CD4-positive, alpha-beta T cell treated with Interleukin-17A for 1 hour (primary cell): ENCODE measurements at places on chromosomes 16 and 17.

DNA sequence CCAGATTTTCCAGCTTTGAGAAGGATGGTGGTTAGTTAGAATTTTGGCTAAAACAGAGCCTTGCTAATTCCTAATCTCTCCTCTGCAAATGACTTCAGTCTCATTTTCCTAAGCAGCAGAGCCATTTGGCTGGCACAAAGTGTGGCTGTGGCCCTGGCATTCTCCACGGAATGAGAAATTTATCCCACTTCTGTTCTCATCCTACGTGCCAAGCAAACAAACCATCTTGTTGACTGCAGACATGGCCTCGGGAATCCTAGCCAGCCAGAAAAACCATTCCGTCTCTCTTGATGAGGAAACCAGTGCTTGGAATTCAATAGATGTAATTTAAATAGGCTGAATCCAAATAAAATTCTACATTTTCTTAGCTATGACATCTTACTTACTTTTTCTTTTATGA, 34.1 kb upstream of the ELAC2 start:
- DNase-seq = no peak

DNA sequence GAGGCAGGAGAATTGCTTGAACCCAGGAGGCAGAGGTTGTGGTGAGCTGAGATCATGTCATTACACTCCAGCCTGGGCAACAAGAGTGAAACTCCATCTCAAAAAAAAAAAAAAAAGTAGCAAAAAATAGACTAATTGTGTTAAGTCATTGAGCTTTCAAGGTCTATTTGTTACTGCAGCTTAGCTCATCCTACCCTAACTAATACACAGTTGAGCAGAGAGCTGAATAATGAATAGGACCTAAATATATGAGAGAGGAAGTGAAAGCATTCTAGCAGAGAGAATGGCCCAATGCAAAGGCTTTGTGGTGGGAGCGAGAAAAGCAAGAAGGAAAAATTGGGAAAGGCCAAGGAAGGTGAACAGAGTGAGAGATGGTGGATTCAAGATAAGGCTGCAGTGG, 128.3 kb downstream of the AXIN2 start:
- no peak for DNase-seq

- peak; percentile 14 for DNase-seq
Observed at GRCh38 chr17:56679115-56679776, 85.7 kb downstream of the NOG start.

DNA sequence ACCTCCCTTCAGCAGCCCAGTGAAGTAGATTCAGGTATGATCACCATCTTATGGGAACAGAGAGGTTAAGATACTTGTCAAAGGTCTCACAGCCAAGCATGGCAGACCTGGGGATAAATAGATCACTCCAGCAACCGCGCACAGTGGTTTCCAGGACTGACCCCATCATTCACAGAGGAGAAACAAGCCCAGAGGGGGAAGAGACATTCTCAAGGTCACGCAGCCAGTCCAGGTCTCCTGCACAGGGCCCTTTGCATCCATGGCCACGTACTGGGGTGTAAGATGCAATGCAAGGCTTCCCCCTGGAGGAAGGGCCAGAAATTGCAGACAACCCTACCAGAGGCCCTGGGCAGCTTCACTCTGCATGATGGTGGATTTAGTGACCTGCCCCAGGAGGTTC, 19.9 kb downstream of the TLE7 start:
- peak; percentile 20 for DNase-seq

- DNase-seq = peak; percentile 55
Observed at GRCh38 chr17:488993-489757, 136.6 kb upstream of the RPH3AL start.

- no peak for DNase-seq
Observed at GRCh38 chr16:9903-10665, 43.3 kb downstream of the POLR3K start.

GRCh38 chr17:549177-550040, 165.2 kb downstream of the VPS53 start:
- no peak for DNase-seq

DNA sequence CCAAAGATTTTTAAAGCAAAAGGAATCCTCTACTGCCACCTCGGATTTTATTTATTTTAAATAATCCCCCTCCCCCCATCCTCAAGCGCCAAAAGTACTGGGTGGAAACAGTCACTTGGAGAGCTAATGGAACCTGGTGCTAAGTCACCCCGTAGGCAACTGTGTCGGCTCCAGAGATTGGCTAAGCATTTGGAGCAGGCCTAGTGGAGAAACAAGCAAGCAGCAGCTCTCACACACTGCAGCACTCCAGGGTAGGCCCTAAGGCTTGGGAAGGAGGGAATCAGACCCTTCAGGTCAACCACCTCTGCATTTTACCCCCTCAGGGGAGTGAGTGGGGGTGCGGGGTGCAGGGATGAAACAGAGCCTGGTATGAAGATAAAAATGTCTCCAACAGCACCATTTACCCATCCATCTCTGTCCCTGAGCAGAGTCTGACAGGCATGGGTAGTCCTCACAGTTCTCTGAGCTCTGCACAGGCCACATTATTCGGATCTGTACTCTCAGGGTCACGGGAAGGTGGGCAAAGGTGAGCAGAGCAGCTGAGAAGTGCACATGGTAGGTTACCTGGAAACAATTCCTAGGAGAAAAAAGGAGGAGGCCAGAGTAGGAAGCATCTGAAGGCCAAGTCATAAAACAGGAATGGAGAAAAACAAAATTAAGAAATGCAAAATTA, 27.2 kb upstream of the STAC2 start:
- DNase-seq = no peak

DNA sequence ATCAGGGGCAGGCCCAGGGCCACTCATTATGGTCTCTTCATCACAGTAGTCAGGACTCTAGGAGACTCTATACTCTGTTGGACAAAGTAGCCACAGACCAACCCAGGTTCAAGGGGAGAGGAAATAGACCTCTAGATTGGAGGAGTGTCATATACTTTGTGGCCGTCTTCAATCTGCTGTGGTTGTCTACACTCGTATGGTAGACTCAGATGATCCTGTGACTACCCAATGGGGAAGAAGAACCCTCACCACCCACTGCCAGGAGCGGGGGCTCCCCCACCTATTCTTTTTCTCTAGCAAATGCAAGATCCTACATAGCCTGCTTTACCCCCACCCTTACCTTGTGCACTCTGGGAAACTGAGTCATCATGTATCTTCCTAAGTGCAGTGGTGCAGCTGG, 80.5 kb downstream of the KSR1 start:
- DNase-seq = no peak

- DNase-seq = no peak
Observed at GRCh38 chr17:40316571-40317344, 7.8 kb downstream of the RARA start.

- DNase-seq = no peak
Observed at GRCh38 chr16:56252835-56253234, 61.5 kb downstream of the GNAO1 start.

DNA sequence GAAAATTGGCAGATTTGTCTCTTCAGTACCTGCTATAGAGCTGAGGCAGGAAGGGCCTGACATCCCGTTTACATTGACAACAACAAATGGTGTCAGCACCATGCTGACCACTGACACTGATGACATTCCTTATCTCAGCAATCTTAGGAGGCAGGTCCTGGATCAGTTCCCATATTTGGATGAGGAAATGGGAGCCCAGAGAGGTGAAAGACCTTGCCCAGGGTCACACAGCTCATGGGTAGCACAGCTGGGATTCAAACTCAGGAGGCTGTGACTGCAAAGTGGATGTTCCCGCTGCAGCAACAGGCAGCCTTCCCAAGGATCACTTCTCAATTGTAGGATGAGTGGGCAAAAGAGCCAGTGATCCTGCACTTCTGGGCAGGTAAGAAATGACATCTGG, 30.5 kb upstream of the CACNG4 start:
- no peak for DNase-seq

DNA sequence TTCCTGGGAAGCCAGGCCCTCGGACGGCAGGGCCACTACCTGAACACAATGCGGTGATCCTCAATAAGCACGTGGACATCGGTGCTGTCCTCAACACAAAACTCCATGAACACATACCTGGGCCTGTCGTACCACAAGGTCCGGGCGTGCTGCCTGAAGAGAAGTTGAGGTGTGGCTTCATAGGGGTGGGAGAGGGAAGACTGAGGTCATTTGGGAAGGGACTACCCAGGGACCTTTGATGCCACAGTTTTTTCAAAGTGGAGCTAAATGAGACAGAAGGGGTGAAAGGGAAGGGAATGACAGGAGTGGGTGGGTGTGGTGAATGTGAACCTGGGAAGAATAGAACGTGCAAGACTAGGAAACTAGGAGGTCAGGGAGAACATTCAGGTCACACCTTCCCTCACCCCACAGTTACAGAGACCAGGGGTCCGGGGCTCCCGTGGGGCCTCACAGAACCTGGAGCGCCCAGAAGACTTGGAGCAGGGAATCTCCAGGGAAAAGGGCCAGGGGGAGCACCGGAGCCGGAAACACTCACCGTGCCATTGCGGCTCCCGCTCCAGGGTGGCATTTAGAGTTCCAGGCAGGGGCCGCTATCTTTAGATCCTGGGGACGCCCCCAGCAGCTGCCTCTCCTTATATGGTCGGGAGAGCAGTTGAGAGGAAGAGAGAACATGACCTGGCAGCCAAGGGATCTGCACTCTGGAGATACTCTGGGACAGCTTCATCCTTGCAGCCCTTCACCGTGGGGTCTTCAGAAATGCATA, at the start of gene PTGES3L:
Gene PTGES3L, minus strand, starts transcription at position 570 of the 763 bp plus-strand sequence. Its CDS starts 27 bp downstream, at position 543.
- DNase-seq = no peak

- no peak for DNase-seq
Observed at GRCh38 chr16:35525979-35526590, 2066.7 kb downstream of the TP53TG3F start.

GRCh38 chr16:5944971-5945370, 847.4 kb upstream of the EEF2KMT start:
- DNase-seq = no peak

DNA sequence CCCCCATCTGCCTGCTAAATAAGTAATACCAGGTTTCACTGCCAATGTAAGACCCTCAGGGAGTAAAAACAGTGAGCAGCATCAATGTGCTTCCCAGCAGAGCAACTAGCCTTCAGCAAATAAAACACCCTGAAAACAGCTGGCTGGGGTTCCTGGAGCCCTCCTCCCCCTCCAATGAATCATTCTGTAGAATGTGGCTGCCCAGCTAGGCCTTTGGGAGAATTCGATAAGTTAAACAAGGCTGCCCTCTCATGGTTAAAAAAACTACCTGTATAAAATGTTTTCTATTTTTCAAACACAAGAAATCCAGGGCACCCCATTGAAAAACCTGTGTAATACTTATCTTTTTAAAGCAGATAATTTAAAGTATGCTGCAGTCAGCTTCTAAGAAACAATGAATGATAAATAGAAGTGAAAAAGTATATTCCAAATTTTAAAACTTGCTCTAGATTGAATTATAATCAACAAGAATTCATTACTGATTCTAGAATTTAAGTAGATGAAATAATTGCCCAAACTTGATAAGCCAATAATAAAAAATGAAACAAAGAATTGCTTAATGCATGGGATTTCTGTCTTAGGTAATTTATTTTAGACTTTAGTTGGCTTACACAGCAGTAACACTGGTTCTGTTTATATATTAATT, 9.4 kb upstream of the TOM1L1 start:
- no peak for DNase-seq

DNA sequence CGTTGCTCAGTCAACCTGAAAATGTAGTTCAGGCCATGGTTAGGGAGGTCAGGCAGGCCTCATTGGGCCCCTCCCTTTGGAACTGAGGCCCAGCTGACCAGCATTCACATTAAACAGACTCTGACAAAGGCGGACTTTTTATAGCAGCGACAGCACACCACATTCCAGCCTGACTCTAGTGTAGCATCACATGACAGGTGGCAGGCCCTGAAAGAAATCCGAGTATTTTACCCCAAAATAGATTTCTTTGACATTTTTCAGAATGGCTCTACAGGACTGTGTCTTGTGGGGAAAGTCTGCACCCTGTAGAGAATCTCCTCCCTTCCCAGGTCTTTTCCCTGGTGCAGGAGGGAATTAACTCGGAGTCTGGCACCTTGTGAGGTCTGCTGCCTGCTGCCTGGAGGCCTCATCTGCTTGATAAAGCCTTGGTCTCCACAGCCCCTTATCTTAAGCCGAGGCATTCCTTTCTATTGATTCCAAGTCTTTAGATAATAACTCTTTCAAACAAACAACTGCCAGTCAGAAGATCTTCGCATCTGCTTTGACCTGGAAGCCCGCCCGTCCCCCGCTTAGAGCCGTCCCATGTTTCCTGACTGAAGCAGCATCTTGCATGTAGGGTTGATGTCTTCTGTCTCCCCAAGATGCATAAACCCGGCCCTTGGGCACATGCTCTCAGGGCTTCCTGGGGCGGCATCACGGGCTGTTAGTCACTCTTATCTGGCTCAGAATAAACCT, 44.0 kb upstream of the CAPN15 start:
- DNase-seq = no peak

DNA sequence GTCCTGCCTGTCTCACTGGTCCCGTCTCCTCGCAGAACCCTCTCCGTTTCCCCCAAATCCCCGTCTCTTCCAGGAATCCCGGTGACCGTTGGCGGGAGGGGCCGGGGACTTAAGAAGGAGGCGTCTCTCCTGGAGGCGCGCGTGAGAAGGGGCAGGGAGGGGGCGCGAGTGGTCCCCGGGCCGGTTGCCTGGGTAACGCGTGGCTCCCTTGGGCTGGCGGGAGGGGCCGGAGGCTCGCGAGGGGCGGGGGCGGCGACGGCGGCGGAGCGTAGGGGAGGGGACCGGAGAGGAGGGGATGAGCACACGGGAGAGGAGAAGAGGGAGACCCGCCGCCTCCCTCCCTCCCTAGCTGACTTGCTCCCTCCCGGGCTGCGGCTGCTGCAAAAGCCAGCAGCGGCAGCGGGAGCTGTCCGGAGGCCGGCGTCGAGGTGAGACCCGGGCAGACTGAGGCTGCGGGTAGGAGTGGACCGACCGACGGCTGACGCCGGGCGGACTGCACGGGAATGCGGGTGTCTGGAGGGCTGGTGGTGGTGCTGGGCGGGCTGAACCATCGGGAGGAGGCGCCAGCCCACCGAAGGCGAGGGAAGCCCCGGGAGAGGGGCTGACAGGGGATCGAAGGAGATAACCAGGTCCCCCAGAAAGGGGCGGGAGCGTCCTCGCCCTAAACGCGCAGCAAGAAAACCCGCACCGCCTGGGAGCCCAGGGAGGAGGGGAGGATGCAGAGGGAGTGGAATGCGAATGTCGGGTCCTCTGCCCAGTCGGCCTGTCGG, at the start of gene PRRT2:
Gene PRRT2, plus strand, starts transcription at position 298 of the 770 bp plus-strand sequence. CDS start 862 bp downstream, outside the sequence.
- DNase-seq = peak; percentile 67

GRCh38 chr17:2978991-2979390, 84.4 kb downstream of the OR1D5 start:
- DNase-seq = no peak

DNA sequence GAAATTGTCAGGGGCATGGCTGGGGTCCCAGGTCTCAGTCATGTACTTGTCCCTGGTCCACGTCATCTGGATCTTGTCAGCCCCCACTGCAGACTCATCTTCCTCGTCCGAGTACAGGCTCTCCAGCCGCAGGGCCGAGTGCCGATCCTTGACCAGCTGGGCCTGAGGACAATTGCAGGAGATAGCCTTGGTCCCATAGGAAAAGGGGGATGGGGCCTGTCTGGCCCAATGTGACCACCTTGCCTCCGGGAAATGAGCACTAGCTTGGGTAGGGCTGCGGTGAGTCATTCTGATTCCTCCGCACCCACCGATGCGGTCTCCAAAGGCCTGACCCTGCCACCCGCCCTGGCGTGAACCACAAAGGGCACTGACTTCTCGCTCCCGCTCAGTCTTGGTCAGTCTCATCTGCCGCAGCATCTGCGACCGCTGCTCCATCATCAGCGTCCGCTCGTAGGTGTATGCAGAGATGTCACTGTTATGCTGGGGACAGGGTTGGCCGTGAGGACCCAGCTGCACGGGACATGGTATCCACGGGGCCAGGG, 1.5 kb upstream of the LCAT start:
- no peak for DNase-seq

GRCh38 chr16:70388006-70388680, 41.4 kb downstream of the DDX19A start:
- DNase-seq = no peak

- no peak for DNase-seq
Observed at GRCh38 chr16:76450890-76451289, 173.7 kb downstream of the CNTNAP4 start.
